ENCODE measurements at places on chromosomes 6 and 20. TPM values are rescaled to one million over a fixed set of nuclear protein-coding genes. Genes with fewer than 3 reads are reported as not detected.

GRCh38 chr20:40390654-40391053 lies 298.4 kb downstream of the MAFB start:
- no peak for DNase-seq

DNA sequence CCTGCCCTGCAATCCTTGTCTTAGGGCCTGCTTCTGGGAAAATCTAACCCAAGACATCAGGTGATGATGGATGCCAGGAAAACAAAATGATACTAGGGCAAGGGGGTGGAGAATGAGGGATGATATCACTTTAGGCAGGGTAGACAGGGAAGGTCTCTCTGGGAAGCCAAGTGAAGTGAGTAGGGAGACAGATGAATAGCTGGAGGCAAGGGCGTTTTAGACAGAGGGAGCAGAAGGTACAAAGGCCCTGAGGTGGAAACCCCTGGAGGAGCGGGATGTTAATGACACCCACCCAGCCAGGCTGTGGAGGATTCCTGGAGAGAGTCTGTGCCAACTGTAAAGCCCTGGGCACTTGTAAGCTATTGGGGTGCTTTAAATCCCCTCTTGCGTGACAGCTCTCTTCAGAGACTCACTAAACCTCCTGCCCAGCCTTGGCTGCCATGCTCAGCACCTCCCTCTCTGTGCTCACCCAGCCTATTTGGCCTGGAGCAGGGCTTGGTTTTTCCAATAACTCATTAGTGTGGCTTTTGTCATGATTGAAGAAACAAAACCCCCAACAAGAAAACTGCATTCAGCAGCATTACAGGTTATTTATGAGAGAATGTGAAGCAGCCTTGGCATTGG lies 12.4 kb upstream of the MDGA1 start:
- no peak for DNase-seq

DNA sequence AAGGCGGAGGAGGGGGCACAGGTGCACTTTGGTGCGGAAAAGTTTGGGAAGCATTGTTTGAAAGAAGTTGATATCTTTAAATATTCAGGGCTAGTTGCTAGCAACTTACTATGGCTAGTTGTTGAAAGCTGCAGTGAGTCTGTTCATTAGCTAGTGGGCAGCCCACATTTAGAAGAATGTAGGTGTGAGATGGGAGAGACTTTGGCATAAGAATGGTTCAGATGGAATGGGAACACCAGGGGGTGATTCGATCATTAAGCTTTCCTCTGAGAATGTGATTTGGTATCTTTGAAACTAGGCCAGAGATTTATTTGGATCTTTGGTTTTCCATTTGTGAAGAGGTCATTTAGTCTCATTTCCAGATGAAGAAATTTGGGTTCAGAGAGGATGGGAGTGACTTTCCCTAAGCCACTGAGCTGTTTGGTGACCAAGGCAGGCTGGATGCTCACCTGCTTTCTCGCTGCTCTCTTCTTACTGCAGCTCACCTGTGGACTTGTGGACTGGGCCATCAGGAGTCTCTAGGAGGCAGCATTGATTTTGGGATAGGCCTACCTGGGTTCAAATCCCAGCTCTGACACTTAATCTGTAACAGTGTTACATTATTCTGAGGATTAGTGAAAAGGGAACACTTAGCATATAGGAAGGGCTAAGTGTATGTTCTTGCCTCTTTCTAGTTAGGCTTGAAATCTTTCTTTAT lies 62.9 kb downstream of the CARMIL1 start:
- no peak for DNase-seq

- peak; percentile 92 for DNase-seq
These were observed 46.0 kb upstream of the PTPN1 start for GRCh38 chr20:50464026-50464724.

GRCh38 chr20:50567860-50568548 lies 57.8 kb downstream of the PTPN1 start:
- DNase-seq, result no peak

DNA sequence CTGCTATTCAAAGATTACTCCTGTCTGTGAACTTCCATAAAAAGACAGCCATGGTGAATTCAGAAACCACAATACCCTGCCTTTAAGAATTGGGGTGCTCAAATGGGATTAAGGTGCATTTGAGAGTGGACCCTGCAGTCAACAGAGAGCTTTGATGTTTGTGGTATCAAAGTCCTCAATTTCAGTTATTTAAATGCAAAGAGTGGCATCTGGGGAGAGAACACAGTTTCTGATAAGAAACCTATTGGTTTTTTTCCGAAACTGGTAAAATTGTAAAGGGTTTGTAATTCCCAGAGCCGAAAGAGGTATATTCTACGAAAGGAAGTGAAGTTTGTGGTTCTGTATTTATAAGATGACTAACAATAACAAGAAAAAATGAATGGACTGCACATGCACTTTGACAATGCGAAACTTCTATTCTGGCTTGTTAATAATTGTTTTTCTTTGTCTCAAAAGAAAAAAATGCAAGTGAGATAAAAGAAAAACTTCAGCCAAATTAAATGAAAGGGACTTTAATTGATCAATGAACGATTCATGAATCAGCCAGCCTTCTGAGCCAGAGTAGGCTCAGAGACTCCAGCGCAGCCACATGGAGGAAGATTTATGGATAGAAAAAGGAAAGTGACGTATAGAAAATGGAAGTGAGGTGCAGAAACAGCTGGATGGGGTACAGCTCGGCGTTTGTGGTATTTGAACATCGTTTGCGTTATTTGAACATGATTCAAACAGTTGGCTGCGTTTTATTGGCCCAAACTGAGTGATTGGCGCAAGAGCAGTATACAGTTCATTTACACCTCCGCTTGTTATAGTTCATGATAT lies 70.5 kb upstream of the DUSP22 start:
- DNase-seq, result peak; percentile 29

DNA sequence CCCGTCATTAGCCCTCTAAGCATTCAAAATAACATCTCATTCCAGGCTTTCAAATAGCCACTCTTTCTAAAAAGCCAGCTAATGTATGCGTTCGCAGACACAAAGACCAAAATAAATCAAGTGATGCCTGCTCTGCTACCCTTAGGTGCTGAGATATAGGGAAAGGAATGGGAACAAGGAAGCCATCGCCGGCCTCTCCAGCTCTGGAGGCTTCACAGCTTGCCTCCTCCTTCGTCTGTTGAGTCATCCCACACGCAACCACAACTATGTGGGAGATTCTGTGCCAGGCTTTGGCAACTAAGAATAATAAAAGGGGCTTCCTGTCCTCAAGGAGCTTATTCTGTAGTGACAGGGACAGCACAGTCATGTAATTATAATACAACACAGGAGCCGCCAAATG lies 27.3 kb upstream of the SLC22A23 start:
- no peak for DNase-seq

GRCh38 chr6:74598462-74599393 lies 607.1 kb downstream of the COL12A1 start:
- DNase-seq, result peak; percentile 41

GRCh38 chr6:90436403-90436802 lies 139.8 kb upstream of the BACH2 start:
- no peak for DNase-seq

DNA sequence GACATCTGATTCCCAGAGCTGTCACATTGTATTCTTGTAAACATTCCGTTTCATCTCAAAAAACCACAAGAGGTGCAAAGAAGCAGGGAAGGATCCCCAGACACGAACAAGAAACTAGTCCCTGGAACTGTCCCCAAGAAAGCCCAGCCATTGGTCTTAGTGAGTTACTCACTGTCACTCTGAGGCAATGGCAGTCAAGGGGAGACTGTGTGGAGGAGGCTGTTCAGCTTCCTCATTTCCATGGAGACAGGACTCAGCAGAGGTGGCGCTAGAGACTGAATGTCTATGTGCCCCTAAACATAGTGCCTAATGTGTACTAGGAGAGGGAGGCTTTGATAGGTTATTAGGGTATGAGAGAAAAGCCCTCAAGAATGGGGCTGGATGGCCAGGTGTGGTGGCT lies 11.1 kb downstream of the ULBP1 start:
- no peak for DNase-seq

DNA sequence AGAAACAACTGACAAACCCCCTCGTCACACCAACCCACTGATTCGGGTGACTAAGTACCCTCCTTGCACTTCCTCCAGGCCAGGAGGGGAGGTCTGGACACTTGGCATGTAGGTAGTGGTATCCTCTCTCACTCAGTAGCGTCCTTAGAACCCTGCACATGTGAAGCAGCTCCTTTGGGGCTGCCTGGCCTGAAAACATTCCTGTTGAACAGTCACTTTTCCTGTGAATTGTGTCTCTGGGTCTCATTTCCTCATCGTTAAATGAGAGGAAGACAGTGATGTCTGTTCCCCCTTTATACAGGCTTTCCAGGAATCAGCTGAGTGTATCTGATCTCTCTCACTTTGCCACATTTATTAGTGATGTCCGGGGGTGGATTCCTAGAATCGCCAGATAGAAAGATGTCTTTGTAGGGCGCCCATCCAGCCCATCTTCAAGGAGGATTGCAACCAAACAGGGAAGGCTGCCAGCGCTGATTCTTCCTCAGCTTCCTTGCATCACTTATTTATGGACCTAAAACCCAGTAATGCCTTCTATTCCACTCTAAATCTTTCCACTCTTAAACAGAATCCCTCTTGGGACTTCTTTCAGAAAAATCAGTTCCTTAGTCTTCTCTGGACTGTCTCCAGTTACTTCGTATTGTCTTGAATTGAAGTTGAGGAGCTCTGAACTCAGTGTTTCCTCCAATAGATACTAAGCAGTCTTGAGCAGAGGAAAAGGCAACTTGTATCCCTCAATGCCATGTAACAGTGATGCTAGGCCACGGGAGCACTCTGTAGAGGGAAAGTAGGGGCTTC lies 9.4 kb upstream of the POPDC3 start:
- no peak for DNase-seq

Gene LHFPL5
- total RNA-seq, result not detected

Gene COL20A1
- not detected for total RNA-seq

Data from osteoblast (primary cell).